ENCODE measurements at places on chromosomes 7 and 10.

GRCh38 chr7:112462236-112462635 lies 12.0 kb downstream of the IFRD1 start:
- no peak for DNase-seq

DNA sequence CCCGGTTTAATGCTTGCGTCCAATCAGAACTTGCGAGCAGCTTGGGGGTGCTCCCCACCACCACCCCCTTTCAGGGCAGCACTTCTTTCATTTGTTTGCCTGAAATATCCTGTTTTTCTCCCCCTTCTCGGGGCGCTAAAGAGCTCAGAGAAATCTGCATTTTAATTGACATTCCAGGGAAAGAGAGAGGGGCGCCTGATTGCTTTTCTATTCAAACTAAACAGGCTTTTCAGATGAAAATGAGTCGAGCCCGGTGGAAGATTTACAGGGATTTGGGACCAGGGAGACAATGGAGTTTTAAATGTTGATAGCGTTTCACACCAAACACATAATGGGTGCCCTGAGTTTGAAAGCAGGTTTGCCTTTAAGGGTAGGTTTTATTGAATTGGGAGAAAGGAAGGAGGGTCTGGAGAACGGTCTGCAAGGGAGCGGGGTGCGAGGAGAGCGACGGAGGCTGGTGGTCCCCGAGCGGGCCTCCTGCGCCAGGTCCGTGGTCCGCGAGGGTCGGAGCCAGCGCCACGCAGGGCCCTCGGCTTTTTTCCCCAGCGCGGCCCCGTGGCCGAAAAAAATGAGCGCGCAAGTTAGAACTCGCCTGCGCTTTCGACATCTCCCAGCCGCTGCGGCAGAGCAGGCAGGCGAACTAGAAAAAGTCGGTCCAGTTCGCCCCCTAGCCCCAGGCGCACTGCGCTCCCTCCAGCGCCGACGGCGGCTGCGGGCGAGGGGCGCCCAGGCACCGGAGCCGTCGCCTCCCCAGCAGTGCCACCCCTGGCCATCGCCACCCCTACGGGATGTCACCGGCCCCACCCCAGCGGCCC lies 1.3 kb downstream of the FGFR2 start:
- DNase-seq, result no peak

GRCh38 chr7:35714862-35715261 lies 19.9 kb upstream of the HERPUD2 start:
- no peak for DNase-seq

DNA sequence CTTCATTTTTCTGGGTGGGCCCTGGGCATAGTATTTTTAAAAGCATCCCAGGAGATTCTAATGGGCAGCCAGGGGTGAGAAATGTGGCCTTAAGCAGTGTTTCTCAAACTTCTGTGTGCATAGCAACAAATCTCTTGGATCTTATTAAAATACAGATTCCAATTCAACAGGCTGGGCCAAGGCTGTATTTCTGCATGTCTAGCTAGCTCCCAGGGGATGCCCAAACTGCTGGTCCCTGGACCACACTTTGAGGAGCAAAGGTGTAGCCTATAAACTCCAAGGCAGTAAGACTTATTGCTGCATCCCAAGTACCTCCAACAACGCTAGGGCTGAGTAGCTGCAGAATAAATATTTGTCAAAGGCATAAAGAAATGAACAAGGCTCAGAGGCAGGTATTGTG lies 292.9 kb upstream of the ZMIZ1 start:
- no peak for DNase-seq

DNA sequence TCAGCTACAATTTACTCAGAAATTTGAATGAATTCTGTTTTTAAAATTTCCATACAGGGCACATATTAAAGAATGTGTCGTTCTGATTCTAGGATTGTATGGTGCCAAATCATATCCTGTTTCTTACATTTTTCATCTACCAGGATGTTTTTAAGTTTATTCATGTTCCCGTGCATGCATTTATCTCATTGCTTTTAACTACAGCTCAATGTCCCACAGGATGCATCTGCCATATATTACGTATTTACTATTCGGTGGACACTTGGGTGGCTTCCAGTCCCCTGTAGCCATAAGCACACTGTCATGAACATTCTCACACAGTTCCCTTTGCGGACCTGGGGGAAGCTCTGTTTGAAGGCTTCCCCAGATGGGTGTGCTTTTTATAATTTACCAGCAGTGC lies 122.3 kb downstream of the CCDC71L start:
- no peak for DNase-seq
